ENCODE measurements at places on chromosomes 12 and 14.

GRCh38 chr12:9406564-9407424, 198.6 kb upstream of the PZP start:
- DNase-seq, result no peak

- DNase-seq, result no peak
These were observed 59.3 kb downstream of the C14orf132 start for GRCh38 chr14:96098309-96098998.

DNA sequence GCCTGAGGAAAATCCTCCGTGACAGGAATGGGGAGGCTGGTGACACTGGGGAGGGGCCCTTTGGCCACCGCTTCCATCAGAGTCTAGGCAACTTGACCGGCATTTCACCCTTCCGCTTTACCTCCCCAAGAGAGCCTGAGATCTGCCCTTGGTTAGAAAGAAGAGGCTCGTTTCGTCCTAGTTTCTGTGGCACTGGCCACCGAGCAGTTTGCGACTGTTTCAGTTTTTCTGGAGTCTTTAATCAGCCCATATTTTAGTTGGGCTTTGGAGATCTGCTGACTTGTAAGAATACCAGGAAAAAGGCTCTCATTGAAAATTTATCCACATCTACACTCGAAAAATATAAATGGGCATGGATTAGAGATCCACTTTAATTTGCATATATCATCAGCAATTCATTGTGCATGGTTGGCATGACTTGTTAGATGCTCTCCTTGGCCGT, 414 bp upstream of the ANKS1B start:
- no peak for DNase-seq

DNA sequence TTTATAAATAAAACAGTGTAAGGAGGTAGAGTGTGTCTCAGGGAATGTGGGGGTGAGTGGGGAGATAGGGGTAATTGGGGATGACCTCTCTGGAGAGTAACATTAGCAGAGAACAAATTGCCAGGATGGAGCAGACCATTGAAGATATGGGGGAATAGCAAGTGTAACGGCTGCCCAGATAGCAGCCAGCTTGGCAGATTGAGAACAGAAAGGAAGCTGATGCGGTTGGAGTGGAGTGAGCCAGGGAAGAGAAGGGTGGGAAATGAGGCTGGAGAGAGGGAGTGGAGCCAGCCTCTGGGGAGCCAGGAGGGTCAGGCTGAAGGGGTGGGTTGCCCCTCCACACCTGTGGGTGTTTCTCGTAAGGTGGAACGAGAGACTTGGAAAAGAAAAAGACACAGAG, 5.6 kb upstream of the ADCK1 start:
- no peak for DNase-seq

- no peak for DNase-seq
These were observed 37.7 kb downstream of the C12orf75 start for GRCh38 chr12:105368047-105368646.

DNA sequence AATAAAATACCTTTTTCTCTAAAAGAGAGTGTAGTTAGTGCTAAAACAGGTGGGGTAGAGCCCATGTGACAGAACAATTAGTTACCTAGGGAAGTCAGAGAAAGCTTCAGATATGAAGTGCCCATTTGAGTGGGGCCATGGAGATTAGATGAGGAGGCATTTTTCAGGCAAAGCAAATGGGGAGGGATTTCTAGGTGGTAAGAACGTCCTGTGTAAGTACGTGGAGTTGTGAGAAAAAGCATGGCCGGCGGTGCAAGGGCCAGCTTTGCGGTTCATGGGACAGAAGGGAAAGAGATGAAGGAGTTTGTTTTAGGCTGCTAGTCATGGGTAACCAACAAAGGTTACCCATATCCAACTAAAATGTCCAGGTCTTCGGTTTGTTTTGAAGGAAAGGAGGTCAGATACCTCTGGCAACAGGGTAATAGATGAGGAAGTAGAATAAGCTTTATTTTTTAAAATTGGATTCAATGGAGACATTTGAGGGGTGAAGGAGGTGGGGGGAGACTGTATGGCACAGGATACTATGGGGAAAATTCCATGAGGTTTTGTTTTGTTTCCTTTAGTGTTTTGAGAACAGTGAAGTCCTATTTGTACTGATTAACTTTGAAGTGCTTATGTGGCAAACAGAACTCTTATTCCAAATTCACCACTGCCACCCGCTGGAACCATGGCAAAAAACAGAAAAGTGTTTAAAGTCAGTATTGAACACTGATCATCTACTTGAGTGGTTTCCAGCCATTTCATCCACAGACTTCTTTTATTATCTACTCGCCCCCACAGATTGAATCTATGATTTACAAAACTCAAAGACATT, 10.0 kb upstream of the SNRPF start:
- DNase-seq, result no peak

- no peak for DNase-seq
These were observed 27.7 kb downstream of the JKAMP start for GRCh38 chr14:59511916-59512575.

GRCh38 chr12:53747095-53747494, 4.7 kb downstream of the CISTR start:
- no peak for DNase-seq

DNA sequence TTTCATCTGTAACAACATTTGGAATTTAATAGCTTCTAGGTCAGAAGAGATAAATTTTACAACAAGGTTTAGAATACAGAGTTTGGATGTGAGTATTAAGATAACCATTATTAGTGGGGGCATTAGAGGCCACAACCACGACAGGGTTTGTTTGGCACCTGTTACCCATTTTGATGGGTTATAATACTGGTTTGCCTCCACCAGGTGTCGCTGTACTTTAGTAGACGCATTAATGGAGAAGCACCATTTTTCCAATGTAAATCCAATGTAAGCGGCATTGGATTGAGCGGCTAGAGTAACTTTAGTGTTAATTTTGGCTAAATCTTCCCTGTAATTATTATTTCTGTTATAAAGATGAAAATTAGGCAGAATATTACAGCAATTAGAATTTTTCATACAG, 136.2 kb downstream of the SLCO1B3 start:
- peak; percentile 8 for DNase-seq

GRCh38 chr14:92654239-92654901, 94.1 kb downstream of the LGMN start:
- DNase-seq, result no peak

- DNase-seq, result no peak
These were observed 158.4 kb downstream of the CHST11 start for GRCh38 chr12:104615048-104615561.

DNA sequence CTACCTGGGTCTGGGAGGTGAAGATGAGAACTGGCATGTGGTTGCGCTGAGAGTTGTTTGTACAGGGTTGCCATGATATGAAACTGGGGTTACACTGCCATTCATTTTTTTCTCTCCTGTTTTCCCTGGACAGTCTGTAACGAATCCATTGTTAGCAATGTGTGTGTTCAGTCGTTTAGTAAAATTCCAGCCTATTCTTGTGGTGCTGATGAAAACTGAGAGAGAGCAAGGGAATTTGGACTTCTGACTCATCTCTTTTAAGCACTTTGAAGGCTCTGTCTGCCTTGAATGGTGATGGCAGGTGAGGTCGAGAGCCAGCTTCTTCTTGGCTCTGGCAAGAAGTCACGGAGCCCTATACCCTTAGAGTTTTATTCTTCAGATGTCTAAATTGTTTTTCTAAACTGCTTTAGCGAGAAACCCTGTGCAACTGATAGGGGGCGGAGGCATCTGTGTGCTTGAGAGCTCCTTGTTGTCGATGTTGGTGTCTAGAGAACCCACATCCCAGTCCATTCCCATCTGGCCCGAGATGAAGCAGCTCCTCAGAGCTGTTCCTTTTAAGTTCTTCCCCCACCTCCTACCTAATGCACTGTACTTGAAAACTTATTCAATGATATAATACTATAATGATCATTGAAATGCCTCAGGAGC, 204.4 kb downstream of the TMX1 start:
- no peak for DNase-seq

GRCh38 chr12:32450363-32450762, 51.0 kb downstream of the FGD4 start:
- no peak for DNase-seq

- no peak for DNase-seq
These were observed 12.4 kb downstream of the OAS3 start for GRCh38 chr12:112950701-112951100.

DNA sequence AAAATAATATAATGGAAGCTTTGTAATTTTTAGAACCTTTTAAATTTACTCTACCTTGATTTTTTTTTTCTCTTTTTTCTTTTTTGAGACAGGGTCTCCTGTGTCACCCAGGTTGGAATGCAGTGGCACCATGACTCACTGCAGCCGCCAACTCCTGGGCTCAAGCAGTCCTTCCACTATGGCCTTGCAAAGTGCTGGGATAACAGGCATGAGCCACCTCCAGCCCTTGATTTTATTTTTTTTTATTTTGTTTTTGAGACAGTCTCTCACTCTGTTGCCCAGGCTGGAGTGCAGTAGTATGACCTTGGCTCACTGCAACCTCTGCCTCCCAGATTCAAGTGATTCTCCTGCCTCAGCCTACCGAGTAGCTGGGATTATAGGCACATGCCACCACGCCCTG, 65.3 kb upstream of the TRAF3 start:
- DNase-seq, result no peak

GRCh38 chr12:48486261-48486660, 4.0 kb downstream of the C12orf54 start:
- no peak for DNase-seq

DNA sequence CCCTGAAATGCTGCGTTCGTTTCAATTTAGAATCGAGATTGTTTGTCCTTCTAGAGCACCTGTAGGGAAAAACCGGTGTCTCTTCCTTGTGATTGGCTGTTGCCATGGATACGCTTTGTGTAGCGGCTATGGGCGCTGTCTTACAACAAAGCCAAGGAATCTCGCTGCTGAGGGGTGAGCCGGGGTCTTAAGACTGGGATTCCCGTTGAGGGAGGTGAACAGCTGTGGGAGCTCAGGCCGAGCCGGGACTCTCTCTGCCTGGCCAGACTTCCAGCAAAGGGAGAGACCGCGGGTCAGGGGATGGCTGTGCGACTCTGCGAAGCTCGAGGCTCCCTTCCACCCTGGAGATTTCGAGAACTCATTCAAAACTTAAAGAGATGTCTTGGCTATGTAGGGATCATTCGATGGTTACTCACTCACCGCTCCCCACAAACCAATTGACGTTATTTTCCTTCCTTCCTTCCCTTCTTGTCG, at the start of the genes LRRIQ1 and TSPAN19:
LRRIQ1 (plus strand) TSS at position 118 of the 474 bp plus-strand sequence. CDS start 1,826 bp downstream, outside the sequence.
TSPAN19 (minus strand) TSS at position 44 of the 474 bp plus-strand sequence. CDS start 6,331 bp downstream, outside the sequence.
- peak; percentile 18 for DNase-seq

GRCh38 chr12:121668750-121669520, 519 bp downstream of the MORN3 start:
- peak; percentile 68 for DNase-seq

- DNase-seq, result no peak
These were observed 37.5 kb downstream of the ZFC3H1 start for GRCh38 chr12:71626098-71626497.

DNA sequence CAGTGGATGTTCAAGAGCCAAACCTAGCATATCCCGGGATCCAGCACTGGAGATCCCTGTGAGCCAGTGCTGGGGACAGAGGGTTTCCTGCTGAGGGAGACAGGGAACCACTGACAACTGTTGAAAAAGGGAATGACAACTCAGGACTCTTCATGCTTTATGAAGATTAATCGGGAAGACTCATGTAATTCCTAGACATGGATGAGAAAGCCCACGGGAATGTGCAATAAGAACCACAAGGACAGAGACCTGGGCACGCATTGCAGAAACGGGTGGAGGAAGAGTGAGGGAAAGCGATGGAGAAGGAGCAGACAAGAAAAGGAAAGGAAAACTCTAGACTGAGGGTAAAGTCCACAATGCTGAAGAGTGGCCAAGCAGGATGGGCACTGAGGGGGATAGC, 296.0 kb downstream of the PCNX1 start:
- no peak for DNase-seq

DNA sequence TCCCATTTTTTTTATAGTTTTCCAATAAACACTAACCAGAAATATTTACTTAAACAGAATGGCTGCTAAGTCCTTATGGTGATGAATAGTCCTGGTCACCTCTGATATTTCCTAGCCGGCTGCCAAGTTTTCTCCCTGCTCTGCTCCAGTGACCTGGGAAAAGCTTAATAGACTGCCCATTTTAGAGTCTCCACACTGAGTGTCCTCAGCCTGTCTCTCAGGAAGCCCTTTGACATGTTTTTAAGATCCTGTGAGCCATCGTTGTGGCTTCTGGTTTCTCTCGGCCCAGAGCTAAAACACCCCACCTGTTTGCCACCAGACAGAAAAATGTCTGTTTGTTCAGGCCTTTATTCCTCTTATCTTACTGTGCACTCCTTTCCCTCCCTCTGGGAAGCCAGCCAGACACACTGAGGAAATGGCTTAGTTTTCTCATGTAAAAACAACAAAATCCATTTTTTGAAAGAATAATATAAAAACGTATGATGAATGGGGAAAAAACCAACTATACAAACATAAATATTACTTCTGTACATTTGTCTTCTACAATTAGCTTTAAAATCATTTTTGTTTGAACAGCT, 25.4 kb upstream of the ALDH2 start:
- DNase-seq, result no peak

DNA sequence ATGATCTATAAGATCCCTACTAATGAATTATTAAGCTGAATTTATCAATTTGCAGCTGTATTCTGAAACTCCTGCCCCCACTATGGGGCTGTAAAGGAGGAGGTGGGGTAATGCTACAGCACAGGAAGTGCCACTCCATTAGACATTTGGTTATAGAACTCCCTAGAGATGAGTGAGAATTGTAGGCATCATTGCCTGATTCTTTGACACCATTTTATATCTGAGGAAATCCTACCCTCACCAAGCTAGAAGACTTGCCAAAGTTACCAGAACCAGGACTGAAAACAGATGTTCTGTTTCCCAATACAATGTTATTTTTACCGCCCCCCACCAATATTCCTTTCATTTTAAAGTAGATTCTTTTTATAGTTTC, 182.4 kb downstream of the EGLN3 start:
- no peak for DNase-seq

GRCh38 chr14:71749613-71750238, 182.5 kb upstream of the RGS6 start:
- no peak for DNase-seq

DNA sequence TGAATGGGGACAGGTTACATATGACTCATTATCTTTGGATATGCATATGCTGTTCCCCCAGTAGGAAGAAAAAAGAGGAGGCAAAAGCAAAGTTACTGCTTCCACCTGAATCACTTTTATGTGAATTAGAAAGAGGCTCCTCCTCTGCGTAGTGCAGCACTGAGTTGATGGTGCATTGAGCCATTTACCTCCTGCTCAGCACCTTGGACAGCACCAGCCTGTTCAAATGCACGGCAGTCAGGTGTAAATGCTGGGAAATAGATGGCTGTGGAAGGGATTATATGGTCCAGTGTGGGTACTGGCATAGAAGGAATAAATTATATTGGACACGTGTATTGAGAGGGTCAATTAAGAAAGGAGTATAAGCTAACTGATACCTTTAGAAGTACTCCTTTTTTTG, 541.9 kb upstream of the SEL1L start:
- no peak for DNase-seq

DNA sequence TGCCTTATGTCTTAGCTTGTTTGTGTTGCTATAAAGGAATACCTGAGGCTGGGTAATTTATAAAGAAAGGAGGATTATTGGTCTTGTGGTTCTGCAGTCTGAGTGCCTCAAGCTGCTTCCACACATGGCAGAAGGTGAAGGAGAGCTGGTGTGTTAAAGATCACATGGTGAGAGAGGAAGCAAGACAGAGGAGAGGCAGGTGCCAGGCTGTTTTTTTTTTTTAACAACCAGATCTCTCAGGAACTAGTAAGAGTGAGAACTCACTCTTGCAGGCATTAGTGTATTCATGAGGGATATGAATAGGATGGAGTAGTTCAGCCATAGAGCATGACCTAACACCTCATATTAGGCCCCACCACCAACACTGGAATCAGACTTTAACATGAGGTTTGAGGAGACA, 123.4 kb downstream of the CMAS start:
- DNase-seq, result no peak

- DNase-seq, result no peak
These were observed 134.5 kb upstream of the NAV3 start for GRCh38 chr12:77696183-77696582.

GRCh38 chr14:20745571-20746358, at the start of gene EDDM3A:
Gene EDDM3A (plus strand): TSS chr14:20745887. CDS start chr14:20747581, 1,694 bp downstream.
- no peak for DNase-seq

Measured in stimulated activated CD4-positive, alpha-beta T cell treated with anti-CD3 and anti-CD28 coated beads, Interleukin-4, amount 100 ng/mL, for 24 hours (primary cell).